ENCODE measurements at places on chromosomes 12 and 14.

- DNase-seq = peak; percentile 21
Measured at GRCh38 chr14:54566410-54567223, at the start of gene SAMD4A. Gene SAMD4A (plus strand): TSS chr14:54567128. CDS start chr14:54567917, 789 bp downstream.

DNA sequence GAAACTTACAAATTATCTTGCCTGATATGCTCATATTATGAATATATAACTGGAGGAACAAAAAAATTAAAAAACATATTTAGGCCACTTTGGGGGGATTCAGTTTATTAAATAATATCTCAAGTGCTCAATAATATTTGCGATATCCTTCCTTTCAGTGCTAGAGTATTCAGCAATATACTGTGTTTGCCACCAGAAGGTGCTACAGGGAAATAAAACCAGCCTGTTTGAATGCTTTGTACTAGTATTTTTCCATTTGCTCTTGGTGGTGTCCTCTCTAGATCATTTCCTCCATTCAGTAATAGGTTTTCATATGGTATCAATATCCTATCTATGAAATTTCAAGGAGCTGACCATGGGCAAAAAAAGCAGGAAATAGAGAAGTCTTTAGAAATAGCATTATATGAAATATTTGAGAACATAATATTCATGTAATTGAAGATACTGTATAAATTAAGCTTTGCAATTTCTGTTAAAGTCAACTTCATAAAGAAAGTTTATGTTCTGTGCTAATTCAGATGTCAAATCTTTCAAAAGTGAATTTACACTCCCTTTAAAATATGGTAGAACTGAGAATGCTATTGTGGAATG is 106.2 kb upstream of the NAV3 start:
- DNase-seq = no peak

DNA sequence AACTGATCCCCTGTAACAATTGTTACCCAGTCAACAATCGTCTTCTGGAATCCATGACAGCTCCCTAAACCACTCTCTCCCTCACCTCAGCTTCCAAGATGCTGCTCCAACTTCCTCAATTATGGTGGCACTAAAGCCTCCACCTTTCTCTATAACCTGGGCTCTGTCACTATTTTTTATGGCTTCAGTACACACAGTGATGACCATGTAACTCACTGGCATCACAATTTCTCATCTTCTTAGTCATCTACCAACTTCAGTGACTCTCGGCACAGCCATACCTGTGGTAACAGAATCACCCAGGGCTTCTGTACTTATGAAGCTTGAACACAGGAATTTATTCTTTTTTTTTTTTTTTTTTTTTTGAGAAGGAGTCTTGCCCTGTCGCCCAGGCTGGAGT is 32.0 kb upstream of the NPAS3 start:
- DNase-seq = no peak

DNA sequence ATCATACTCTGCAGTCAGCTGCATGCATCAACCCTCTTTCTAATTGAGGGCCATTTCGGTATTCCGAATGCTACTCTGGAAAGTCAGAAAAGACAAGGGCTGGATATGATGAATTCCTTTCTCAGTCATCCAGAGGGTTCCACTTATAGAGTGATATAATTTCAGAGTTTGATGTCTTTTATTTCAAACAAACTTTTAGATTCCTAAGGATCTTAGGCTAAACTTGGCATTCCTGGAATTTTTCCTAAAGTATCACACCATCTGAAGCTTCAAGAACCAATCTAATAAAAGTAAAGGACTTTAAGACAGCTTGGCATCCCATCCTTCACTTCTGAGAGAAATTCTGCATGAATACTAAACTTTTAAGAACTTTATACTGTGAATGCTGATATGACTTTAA is 69.3 kb upstream of the KCNJ8 start:
- DNase-seq = no peak

GRCh38 chr12:14691560-14691959 is 4.8 kb downstream of the GUCY2C start:
- DNase-seq = no peak

DNA sequence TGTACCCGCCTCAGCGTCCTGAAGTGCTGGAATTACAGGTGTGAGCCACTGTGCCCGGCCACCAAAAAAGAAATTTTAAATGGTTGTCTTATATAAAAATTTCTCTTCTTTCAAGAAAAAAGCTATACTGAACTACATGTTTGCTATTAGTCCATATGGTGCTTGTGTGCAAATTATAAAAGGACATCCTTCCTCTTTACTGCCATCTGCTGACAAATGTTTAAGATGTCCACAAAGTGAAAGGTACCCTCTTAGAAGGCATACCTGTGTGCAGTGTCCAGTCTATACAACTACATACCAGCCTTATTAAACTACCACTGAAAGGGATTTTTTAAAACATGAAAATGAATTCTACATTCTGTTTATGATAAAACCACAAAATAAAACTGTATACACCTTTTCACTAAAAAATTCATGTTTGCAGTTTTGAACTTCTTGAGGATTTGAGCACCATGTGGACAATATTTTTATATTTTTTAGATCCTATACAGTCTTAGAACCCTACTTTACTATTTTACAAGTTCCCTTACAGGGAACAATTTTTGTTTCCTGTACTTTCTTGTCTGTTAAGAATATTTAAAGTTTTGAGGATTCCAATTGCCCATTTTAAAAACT is 32.8 kb upstream of the TOMM20L start:
- no peak for DNase-seq

GRCh38 chr14:99263564-99264330 is 8.2 kb downstream of the BCL11B start:
- no peak for DNase-seq

GRCh38 chr14:58656671-58657411 is 19.1 kb downstream of the DACT1 start:
- no peak for DNase-seq

- no peak for DNase-seq
Measured at GRCh38 chr12:79326222-79326621, 364.5 kb downstream of the PAWR start.

DNA sequence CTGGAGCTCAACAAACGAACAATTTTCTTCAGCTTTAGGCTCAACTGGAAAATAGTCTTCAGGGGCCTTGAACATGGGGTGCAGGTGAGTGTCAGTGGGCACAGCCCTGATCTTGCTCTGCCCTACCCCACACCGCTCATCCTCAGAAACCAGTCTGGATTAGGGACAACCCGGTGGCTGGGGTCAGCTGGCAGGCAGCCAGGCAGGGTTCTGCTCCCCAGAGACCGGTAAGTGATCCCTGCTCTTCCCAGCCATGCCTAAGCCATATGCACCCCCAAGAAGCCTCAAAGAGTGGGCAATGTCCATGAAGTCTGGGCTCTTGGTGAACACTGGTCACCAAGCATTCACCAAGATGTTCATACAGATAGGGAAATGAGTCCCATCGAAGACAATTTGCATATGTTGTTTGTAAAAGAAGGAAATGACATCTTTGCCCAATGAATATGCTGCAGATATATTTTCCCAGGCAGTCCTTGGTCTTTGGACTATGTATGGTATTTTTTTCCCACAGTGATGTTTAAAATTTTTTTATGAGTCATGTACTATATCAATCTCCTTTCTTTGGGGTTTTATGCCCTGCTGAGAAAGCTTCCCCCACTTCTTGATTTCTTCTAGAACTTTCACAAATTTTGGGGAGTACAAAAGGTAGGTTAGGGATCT is 63.9 kb upstream of the VASH1 start:
- no peak for DNase-seq

GRCh38 chr12:131153956-131154355 is 200.2 kb downstream of the ADGRD1 start:
- DNase-seq = no peak

- DNase-seq = peak; percentile 13
Measured at GRCh38 chr12:12927211-12928079, 24.5 kb downstream of the GPRC5D start.

GRCh38 chr12:102406033-102406584 is 74.3 kb downstream of the IGF1 start:
- no peak for DNase-seq

- no peak for DNase-seq
Measured at GRCh38 chr12:131872154-131873051, 22.0 kb upstream of the ULK1 start.

DNA sequence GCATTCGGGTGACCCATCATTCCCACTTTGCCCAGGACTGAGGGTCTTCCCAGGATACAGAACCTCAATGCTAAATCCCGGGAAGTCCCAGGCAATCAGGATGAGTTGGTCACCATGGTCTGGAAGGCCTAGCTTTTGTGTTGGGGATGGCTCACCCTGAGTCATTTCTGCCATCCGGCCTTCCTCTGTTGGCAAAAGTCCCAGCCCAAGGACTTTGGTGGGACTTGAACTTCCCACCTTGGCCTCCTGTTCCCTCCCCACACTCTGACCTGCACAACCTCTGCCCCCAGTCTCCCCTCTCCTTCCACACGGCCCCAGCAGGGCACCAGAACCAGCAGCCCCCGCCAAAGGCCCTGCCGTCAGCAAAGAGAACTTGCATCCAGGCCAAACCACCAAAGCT is 24.6 kb upstream of the NCOR2 start:
- DNase-seq = no peak

DNA sequence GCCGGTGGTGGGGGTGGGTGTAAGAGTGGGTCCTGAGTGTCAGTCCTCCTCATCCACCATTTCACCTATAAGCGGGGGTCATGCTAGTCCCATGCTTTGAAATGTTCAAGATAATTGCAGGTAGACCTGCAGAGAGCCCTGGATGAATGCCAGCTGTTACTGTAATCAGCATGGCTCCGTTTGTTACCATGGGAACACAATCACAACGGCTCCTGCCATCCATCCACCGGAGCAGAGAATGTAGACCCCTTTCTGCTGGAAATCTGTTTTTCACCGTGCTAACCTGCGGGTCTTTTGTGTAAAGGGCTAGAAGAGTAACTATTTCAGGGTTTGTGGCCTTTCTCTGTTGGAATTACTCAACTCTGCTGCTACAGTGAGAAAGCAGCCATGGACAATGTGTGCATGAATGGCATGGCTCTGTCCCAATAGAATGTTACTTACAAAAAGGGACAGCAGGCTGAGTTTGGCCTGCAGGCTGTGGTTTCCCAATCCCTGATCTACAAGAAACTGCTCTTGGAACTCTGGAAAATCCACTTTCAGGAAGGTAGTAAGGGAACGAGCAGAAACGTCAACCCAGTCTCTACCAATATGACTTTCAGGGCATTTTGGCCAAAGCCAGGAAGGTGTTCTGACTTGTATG is 36.1 kb downstream of the KCTD10 start:
- no peak for DNase-seq

DNA sequence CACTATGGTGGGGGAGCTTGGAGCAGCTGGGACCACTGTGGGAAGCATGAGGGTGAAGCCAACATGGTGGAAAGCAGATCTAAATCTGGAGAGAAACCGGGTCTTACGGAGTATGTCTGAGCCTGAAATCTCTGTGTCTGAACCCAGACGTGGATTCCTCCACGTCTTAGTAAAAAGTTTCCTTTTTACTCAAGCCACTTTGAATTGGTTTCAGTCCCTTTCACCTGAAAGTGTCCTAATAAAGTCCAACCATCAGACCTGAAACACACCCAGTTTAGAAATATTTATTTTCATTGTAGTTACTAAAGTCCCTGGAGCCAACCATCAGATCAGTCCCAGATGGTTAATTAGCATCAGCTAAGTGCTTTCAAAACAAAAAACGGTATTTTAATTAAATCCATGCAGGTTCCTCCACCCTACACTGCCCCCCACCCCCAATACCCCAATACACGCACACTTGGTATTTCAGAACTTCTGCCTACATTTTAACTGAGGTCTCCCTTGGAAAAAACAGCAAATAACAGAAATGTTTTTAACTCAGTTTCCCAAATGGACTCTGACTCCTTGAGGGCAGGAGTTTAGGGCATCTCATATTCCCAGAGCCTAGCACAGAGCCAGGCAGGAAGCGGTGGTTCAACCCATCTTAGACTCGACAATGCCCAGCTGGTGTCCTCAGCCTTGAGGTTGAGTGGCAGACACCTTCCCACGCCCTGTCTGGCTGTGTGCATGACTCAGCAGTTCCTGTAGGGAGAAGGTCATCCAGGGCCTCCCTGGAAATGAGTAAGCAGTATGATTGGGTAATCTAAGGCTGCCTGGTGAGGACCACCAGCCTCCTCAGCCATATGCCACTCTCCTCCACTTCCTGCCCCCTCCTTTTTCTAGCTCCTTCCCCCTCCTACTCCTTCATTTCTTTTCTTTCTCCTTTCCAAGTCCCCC is 175.8 kb downstream of the TTC8 start:
- no peak for DNase-seq

DNA sequence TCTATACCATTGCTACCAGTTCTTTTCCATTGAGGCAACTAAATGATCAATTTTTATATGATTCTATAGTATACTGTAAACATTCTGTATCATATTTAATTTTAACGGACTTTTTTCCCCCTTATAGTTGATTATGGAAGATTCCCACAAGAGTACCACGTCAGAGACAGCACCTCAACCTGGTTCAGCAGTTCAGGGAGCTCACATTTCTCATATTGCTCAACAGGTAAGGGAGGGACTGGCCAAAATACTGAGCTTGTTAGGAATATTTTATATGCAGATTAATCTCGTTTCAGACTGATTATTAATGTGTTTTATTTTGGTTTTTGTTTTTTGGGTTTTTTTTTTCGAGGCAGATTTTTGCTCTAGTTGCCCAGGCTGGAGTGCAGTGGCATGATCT is 16.1 kb downstream of the ATF1 start:
- no peak for DNase-seq

GRCh38 chr12:105724641-105725040 is 394.1 kb downstream of the C12orf75 start:
- DNase-seq = no peak

GRCh38 chr12:110314308-110314707 is 33.3 kb downstream of the ATP2A2 start:
- no peak for DNase-seq

DNA sequence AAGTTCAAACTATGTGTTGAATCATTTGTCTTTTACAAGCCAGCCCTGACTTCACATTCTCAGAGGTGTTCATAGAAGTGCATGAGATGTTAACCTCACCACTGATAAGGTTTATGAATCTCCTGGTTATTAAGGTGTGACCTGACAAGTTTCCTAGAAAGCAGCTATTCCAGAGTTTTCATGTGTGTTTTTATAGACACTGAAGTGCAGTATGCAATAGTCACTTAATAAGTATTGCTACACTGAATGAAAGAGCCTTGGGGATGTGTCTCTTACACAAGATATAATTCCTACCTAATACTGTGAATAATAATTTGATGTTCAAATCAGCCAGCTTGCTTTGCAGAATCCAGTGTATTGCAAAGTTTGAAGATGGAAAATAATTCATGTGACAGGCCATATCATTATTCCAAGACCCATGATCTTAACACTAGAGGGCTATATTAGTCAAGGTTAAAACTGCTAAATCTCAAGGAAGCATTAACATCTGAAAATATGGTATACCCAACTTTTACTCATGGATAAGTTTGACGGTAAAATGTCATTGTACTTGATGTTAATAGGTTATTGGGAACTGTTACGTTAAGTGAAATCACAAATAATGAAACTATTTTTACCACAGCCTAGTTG is 13.0 kb downstream of the SLC25A3 start:
- DNase-seq = no peak

All from activated T-helper 1 cell treated with anti-CD3 and anti-CD28 coated beads, Interleukin-2, amount 50 U/mL, for 16 hours (primary cell).